ENCODE measurements at places on chromosomes 2 and 18. TPM values are rescaled to one million over a fixed set of nuclear protein-coding genes. Genes with fewer than 3 reads are reported as not detected.
A peak's percentile ranks its signal among the peaks of the same experiment; 100 is the strongest.

- DNase-seq: no peak
Observed at GRCh38 chr2:24820175-24820513, 26.9 kb downstream of the CENPO start.

GRCh38 chr2:9781252-9781651 lies 62.0 kb upstream of the TAF1B start:
- DNase-seq: no peak

GRCh38 chr18:5620289-5620688 lies 76.5 kb upstream of the EPB41L3 start:
- no peak for DNase-seq

DNA sequence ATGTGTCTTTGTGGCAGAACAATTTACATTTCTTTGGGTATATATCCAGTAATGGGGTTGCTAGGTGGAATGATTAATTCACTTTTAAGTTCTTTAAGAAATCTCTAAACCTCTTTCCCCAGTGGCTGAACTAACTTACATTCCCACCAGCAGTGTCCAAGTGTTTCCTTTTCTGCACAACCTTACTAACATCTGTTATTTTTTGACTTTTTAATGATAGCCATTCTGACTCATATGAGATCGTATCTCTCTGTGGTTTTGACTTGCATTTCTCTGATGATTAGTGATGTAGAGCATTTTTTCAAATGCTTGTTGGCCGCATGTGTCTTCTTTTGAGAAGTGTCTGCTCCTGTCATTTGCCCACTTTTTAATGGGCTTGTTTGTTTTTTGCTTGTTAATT lies 43.1 kb upstream of the PTH2R start:
- DNase-seq: no peak

DNA sequence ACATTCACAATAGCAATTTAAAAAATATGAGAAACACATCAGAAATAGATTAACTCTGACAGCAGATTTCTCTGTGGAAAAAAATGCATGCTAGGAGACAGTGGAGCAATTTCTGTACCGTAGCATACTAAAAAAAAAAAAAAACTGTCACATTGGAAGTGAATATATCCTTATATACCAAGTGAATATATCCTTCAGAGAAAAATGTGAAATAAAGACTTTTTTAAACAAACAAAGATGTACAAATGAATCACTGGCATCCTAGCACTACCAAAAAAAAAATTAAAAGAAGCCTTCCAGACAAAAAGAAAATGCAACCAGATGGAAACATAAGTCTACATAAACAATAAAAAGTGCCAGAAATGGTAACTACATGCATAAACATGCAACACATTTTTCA lies 169.4 kb downstream of the NBAS start:
- no peak for DNase-seq

GRCh38 chr2:209973328-209973727 lies 29.1 kb upstream of the RPE start:
- no peak for DNase-seq

GRCh38 chr2:26246818-26247217 lies 2.1 kb downstream of the HADHB start:
- DNase-seq: no peak

GRCh38 chr2:149538138-149538833 lies 49.3 kb downstream of the MMADHC start:
- no peak for DNase-seq

- no peak for DNase-seq
Observed at GRCh38 chr2:207718521-207718920, 7.1 kb downstream of the CCNYL1 start.

- DNase-seq: no peak
Observed at GRCh38 chr2:74915743-74916142, 42.7 kb upstream of the POLE4 start.

DNA sequence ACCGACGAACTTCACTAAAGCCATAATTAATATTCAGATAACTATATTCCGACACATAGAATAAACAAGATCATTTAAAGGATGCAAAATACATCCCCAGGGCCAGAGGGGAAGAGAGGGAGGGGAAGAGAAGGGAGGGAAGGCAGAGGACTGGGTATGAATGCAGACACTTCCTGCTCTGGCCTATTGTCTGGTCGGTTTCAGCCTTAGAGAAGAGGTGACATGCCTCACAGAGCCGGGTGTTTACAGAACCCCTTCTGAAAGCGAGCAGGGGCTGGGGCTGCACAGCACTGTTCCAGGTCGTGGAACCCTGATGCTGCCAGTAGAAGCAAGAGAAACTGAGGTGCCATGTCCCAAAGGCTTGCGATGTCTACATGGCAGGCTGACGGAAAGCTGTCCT lies 31.0 kb downstream of the CELF4 start:
- no peak for DNase-seq

GRCh38 chr2:207468488-207468887 lies 61.3 kb upstream of the CREB1 start:
- DNase-seq: no peak

GRCh38 chr2:108414945-108415344 lies 34.1 kb upstream of the GCC2 start:
- DNase-seq: no peak

DNA sequence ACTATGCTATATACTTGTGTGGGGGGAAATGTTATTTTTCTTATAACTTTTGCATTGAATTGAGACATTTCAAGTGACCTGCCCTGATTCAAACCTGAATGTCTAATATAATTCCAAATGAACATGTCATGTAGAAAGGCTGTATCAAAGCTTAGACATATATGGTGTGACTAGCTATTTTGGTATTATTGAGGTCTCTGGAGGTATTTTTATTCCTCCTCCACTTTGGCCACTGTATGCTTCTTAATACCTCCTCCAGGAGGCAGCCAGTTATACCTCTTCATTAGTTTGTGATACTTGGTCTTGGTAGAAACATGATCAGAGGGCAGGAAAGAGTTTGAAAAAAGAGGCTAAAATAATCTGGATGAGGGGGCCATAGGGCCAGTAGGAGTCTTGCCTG lies 217.1 kb downstream of the TCF4 start:
- DNase-seq: no peak

DNA sequence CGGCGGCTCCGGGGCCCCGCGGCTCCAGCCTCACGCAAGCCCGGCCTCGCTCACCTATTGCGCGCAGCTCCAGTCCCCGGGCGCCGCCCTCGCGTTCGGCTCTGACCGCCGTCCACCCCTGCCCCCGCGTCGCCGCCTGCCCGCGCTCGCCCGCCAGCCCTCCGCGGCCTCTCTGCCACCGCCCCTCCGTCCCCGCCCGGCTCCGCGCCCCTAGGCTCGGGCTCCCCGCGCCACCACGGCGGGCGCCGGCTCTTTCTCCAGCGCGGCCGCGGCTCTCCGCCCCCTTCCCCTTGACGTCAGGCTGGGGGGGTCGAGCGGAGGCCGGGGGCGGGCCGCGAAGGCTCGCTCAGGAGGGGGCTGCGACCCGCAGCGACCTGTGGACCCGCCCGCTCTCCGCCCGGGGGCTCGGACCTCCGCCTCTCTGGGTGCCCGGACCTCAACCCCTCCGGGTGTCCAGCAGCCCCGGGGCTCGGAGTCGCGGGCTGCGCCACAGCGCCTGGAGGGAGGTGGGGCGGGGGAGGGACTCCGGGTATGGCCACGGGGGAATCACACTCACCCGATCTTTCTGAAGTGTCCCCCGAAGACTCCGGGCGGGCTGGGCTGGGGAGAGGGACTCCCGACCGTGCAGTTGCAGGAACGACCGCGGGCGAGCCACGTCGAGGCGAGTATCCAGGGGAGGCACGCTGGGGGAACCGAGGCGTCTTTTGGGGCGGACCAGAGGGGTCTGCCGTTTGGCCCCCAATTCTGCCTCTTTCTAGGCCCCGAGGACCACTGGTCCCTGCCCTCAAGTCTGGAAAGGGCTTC lies at the start of gene SEMA4C:
SEMA4C (minus strand) TSS at position 259 of the 804 bp plus-strand sequence. CDS start 2,194 bp downstream, outside the sequence.
- peak; percentile 45 for DNase-seq

DNA sequence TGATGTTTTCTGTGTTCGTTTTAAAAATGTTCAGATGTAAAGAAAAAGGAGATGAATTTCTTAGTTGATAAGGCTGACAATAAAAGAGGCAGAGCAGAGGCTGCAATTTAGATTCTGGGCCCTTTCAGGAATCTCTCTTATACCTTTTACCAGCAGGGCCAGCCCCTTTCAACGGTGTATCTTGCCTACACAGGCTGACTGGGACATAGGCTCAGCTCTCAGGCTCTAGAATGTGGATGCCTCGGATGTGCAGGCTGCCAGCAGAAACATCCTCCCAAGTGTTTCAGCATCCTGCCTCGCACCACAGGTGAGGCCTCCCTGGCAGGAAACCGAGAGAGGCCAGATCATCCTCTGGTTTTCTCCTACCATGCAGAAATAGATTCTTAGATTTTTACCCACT lies 3.4 kb downstream of the C2orf80 start:
- DNase-seq: no peak

DNA sequence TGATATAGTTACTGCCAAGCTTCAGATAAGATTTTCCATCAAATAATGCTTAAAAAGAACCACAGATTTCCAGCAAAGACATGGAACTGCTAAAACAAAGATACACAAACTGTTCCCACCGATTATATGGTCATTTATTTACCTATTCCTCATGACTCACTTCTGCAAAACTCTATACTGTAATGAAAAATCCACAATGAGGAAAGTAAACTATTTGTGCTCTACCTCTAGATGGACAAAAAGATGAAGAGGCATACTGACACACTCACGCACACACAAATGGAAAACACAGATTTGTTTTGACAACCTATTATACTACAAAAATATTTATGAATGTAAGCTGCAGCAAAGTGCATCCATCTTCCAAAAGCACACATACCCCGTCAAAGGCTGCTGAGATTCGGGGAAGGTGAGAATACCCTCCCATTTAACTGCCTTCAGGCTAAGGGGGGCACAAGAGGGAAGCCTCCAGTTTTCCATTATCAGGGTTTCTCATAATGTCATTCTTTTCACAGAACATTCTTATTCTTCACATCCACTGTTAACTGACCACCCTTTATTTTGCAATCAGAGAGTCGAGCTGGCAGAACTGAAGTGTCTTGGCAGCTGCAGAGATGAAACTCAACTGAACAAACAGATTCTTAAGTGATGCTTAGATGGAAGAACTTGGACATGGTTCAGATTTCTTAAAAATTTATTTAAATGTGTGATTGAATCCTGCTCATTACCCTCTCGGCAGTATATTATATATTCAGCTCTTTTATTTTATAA lies 115.9 kb upstream of the TANK start:
- DNase-seq: no peak

The RIT2 gene
- not detected for total RNA-seq

The ZNF407 gene
- 13.1 TPM for total RNA-seq

The FASTKD1 gene
- 32.9 TPM for total RNA-seq

The NYAP2 gene
- total RNA-seq: 0.36 TPM

The ANKRD62 gene
- not detected for total RNA-seq

The IGFBP2 gene
- 366 TPM for total RNA-seq

The MRPL30 gene
- 44.3 TPM for total RNA-seq

The WNT6 gene
- total RNA-seq: not detected

Measured in neural crest cell (in vitro differentiated cells).